ENCODE measurements at places on chromosomes 16 and 17.

DNA sequence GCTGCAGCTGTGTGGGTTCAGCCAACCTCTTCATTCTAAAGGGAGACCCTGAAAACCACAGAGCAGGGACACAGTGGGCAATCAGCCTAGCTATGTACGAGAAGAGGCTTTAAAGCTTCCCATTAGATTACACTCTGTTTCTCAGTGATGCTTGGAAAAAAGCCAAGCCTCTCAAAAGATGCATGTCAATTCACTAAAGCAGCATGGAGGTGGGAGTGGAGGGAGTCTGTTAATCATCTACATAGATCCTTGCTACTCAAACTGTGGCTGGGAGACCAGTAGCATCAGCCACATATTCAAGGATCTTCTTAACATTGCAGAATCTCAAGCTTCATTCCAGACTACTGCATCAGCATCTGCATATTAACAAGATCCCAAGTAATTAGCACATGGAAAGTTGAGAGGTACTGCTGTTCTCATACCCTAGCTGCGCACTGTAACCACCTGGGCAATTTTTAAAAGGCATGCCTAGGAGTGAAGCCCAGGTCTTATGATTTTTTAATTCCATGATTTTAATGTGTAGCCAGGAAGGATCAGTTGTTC is 305.9 kb downstream of the PMP22 start:
- DNase-seq: no peak

GRCh38 chr16:55559233-55559632 is 7.3 kb upstream of the CAPNS2 start:
- no peak for DNase-seq

DNA sequence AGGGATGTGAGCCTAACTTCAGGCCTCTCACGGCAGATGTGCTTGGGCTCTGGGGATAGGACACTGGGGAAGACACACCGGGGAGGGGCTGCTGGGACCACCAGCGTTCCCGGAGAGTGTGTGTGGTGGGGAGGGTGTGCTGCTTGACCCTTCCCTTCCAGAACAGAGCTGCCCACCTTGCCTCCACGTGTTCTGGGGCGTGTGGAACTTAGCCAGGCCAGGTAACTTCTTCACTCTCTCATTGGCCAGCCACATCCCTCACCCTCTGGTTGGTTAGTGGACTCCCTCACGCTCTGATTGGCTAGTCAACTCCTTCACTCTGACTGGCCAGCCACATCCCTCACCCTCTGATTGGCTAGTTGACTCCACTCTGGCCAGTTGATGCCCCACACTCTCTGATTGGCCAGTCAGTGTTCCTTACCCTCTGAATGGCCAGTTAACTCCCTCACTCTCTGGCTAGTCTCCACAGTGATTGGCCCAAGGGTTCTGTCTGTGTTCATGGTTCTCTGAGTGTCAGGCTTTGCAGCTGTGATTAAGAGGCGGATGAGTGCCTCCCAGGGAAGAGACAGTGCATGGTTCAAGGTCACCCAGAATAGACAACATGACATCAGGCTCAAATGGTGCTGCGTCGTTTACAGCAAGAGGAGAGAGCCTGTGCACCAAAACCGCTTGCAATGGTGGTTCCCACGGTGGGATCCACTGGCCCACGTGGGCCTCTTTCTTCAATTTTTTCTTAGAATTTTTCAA is 10.0 kb downstream of the TMEM235 start:
- DNase-seq: no peak

DNA sequence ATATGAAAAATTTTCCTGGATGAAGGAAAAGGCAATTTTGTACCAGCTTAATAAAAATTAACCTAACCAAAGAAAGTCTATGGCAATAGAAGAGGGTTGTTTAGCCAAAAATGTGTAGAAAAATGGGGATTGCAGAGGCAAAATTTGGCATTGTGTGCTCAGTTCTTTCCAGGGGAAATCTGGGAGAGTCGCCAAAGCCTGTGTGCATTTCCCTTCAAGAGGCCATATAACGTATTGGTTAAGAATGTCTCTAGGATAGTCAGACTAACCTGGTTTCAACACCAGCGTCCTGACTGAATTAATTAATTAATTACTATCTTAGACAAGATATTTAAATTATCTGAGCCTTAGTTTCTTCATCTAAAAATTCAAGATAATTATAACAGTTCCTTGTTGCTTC is 44.8 kb upstream of the HLF start:
- no peak for DNase-seq

DNA sequence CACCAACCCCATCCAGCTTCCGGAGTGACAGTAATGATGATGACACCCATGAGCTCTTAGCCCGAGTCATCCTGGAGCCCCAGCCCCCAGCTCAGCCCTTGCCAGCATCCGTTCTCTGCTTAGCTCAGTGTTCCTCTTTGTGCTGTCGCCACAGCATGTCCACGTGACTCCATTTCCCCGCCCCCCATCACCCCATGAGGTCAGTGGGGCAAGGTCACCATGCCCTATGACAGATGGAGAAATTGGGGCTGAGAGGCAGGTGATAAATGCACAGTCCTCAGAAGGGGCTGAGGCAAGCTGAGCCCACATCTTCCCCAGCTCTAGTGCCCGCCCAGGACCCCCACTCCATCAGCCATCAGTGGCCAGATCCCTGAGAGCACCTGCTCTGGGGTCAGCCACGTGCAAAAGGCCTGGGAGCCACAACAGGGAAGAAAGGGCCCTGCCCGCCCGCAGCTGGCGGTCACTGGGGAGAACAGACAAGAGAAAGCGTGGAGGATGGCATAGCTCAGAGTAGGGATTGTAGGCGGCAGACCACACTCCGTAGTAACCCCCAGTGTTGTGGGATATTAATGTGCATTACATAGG is 17.1 kb downstream of the ITGB4 start:
- no peak for DNase-seq

DNA sequence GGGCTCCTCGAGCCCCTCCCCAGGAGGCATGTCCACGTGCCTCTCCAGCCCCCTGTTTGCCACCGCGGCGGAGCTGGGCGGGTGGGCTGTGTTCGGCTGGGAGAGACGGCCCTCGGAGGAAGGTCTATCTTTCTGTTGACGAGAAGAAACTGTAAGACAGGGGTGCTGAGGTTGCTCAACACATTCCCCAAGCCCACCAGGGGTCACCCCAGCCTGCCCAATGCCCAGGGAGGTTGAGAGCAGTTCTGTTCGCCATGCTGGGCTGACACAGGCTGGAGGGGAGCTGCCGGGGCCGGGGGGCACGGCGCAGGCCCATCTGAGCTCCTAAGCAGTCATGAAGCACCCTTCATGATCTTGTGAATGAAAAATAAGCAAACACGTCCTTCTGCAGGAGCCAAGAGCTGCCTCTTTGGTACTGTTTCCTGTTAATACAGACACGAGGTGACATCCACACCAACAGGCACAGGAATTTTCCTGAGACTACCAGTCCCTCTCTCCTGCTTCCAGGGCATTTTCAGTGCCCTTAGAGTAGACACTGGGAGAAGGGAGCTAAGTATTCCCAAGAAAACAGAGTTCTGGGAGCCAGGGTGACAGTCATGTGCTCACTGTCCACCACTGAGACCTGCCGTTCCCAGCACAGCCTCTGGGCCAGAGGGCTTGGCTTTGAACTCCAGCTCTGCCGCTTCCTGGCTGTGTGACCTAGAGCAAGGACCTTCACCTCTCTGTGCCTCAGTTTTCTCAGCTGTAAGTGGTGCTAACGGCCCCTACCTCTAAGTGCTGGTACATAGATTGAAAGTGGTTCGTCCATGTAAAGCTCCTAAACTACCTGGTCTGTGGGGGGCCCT is 9.2 kb downstream of the UBALD2 start:
- DNase-seq: no peak

- DNase-seq: no peak
Measured at GRCh38 chr17:35870906-35871819, 2.5 kb upstream of the HEATR9 start.

DNA sequence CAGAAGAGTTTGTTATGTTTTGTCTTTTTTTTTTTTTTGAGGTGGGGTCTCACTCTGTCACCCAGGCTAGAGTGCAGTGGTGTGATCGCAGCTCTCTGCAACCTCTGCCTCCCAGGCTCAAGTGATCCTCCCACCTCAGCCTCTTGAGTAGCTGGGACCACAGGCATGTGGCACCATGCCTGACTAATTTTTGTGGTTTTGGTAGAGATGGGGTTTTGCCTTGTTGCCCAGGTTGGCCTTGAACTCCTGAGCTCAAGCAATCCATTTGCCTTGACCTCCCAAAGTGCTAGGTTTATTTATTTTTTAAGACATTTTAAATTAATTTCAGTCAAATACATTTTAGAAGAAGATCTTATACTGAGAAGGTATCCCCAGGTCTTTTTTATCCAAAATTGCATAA is 366.7 kb downstream of the KCNJ2 start:
- no peak for DNase-seq

DNA sequence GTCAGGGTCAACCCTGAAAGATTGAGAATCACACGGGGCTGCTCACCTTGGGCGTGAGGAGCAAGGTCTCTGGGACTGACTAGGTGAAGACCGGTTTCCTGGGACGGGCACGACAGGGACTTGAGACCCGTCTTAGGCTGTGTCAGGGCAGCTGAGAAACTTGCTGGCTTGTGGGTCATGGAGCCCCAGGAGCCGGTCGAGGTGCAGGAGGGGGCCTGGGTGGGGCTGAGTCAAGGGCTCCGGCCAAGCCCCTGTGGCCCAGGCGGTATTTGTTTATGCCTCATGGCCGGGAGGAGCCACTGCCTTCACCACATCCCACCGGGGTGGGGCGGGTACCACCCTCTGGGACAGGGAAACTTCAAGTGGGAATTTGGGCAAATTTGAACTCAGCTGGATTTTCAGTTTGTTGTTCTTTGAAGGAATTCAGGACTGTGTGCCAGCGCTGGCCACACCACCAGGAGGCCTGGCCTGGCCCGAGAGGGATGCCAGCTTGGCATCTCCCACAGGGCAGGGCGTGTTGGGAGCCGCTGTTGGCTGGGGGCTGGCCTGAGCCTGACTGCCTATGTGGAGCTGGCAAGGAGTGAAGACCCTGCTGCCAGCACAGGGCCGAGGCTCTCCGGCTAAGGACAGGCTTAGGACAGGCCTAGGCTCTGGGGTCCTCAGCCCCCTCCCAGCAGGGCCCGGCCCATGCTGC is 116.1 kb downstream of the METRNL start:
- DNase-seq: no peak

GRCh38 chr16:30953511-30954124 is 3.9 kb upstream of the SETD1A start:
- peak; percentile 16 for DNase-seq

DNA sequence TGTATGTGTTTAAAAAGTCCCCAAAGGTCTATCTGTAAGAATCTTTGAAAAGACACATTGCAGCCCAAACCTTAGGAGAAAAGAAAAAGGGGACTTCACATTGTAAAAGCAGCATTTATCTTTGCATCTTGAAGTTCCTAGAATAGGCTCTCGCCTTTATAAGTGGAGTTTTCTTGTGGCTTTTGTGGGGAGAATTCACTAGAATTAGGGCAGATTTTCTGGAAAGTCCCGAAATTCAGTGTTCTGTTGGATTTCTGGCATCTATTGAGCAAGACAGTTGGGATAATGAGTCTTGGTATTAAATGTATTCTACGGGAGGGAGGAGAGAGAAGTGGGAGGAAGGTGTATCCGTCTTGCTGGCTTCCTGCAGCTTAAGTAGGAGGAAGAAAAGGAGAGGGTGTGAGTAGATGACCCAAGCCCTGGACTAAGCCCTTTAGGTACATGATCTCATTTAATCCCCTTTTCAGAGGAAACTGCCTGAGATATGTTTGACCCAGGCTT is 62.6 kb downstream of the PRKCA start:
- DNase-seq: no peak

DNA sequence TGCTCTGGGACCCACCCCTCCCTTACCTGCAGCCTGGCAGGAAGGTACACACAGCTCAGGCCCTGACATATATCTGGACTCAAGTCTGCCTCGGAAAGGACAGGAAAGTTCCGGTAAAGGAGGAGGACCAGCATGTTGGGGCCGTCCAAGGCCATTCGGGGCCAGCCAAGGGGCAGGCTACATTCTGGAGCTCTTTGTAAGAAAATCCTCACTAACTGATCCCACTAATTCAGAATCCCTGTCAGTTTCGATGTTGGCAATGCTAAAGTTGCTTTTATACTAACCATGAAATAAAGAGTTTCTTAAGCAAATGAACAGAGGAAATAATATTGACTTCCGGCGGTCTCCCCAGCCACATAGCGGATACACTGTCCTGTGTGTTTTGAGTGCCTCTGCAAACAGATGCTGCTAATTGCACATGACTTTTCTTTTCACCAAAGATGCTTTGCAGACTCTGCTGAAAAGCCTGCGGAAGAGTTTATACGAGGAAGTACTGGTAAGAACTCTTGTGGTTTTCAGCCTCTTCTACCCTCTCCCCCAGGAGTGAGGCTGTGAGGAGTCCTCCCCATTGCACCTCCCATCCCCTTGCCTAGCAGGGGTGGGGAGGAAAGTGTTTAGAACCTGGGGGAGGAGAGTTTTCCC is 54.8 kb downstream of the PLXDC1 start:
- DNase-seq: no peak

- no peak for DNase-seq
Measured at GRCh38 chr17:43140396-43141332, 15.5 kb upstream of the BRCA1 start.

- DNase-seq: no peak
Measured at GRCh38 chr17:1773696-1774181, 11.9 kb downstream of the SERPINF1 start.

DNA sequence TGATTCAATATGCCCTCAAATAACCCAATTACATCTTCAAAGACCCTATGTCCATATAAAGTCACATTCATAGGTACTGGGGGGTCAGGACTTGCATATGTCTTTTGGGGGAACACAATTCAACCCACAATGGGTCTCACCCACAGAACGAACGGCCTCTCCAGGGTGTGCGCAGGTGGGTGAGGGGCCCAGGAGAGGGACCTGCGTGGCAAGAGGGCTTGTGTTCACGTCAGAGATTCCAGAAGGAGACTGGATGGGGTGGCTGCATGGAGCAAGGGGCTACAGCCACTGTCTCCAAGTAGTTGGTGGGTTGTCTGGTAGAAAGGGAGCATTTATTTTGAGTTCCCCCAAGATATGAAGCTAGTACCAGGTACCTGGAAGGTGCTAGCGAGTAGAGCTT is 212.2 kb downstream of the SEC14L1 start:
- no peak for DNase-seq

DNA sequence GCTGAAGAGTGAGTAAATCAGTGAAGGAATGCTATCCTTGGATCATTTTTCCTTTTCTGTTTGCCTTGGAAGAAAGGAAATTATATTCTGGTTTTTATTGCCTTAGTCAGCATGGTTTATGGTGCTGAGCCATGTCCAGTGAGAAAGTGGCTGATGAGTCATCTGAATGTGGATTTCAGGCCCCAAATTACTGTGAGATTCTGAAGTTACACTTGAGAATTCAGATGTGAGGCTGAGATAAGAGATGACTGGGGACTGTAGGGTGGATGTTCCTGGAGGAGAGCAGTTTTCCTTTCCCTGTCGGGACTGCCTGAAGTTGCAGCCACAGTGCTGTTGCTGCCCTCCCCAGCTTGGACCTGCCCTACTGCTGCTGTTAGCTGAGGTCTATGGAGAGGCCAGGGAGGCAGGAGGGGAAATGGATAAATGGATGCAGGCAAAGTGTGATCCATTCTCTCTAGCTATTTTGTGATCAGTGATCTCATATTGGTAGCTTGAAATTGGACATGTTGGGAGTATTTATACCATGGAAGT is 4.2 kb upstream of the MAP3K14 start:
- no peak for DNase-seq
